ENCODE measurements at places on chromosomes 2 and 18.
A peak's percentile ranks its signal among the peaks of the same experiment; 100 is the strongest.

DNA sequence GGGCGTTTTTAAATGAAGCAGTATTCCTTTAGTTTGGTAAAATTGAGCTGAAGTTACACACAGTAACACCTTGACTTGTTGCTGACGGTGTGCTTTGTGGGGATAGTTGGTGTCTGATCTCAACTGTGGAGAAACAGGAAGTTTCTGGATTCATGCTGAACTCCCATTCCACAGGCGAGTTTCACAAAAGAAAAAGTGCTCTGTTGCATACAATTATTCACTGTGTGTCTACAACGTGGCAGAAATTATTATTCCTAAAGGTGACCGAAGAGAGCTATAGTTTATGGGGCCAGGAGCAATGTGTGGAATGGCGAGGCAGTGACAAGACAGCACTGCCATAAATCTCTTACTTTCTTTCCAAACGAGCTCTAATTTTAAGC lies 463 bp upstream of the CABYR start:
- DNase-seq, result no peak

DNA sequence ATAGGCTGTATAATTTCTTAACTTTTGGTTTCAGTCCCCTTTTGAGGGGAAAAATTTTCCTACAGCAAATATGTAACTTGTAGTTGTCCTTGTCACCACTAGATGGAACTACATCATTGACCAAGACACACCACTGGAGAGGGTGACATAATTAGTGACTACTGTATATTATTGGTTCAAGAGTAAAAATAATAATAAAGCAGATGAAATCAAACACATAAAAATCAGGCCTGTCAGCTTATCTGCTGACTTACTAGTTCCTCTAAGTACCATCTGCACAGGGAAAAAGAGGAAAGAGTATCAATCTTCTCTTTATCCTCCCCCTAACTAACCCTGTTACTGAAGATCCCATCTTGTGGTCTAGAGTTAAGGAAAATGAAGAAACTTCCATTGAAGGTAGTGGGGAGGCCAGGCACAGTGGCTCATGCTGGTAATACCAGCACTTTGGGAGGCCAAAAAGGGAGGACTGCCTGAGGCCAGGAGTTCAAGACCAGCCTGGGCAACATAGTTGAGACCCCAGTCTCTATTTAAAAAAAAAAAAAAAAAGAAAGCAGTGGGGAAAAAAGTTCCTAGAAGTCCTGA lies 29.6 kb upstream of the ENOSF1 start:
- peak; percentile 67 for DNase-seq

- DNase-seq, result no peak
These were observed 27.9 kb downstream of the KIAA1328 start for GRCh38 chr18:36856815-36857214.

DNA sequence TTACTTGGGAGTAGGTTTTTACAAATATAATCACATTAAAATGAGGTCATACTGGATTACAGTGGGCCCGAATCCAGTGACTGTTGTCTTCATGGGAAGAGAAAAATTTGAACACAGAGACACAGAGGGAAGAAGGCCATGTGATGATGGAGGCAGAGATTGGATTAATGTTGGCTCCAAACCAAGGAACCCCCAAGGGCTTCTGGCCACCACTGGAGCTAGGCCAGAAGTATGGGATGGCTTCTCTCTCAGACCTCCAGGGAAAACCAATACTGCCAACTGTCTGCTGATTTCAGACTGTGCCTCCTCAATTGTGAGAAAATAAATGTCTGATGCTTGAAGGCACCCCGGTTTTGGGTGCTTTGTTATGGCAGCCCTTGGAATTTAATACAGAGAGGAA lies 76.0 kb downstream of the ALPK2 start:
- DNase-seq, result no peak

DNA sequence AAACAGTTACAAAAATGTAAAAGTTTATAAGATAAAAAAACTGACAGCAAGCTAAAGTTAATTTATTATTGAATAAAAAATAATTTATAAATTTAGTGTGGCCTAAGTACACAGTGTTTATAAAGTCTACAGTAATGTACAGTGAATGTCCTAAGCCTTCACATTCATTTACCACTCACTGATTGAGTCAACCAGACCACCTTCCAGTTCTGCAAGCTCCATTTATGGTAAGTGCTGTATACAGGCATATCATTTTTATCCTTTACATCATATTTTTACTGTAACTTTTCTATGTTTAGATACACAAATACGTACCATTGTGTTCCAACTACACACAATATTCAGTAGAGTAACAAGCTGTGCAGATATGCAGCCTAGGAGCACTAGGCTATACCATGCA lies 184.2 kb upstream of the LRATD1 start:
- DNase-seq, result no peak

DNA sequence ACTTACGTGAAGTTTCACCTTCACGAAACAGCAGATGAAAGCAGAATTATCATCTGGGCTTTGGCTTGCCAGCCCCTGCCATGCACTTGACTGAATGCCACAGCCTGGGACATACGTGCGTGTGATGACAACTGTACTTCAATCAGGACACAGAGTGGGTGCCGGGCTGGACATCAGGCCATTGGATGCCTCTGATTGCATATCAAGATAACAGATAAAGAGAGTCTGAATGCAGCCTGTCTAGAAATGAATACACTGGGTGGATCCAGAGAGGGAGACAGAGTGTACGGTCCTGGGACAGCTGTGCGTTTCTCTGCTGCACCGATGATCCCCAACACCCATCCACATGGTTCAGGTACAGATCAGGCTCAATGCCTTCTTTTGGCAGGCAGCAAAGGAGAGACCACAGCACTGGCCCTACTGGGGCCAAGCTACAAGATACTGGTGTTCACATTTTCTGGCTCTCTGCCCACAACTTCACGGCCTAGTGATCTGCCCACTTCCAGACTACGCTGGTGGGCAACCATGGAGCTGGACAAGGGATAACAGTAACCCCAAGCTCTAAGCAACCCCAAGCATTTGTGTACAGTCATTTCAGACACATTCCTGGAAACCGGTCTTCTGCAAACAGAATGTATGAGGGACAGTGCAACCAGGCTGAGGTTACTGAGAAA lies 35.6 kb downstream of the FBLN7 start:
- no peak for DNase-seq

GRCh38 chr2:66494708-66495107 lies 59.8 kb downstream of the MEIS1 start:
- no peak for DNase-seq

- no peak for DNase-seq
These were observed 207.4 kb upstream of the HDAC4 start for GRCh38 chr2:239608260-239608659.

- no peak for DNase-seq
These were observed 319 bp upstream of the EN1 start for GRCh38 chr2:118847762-118848172.

DNA sequence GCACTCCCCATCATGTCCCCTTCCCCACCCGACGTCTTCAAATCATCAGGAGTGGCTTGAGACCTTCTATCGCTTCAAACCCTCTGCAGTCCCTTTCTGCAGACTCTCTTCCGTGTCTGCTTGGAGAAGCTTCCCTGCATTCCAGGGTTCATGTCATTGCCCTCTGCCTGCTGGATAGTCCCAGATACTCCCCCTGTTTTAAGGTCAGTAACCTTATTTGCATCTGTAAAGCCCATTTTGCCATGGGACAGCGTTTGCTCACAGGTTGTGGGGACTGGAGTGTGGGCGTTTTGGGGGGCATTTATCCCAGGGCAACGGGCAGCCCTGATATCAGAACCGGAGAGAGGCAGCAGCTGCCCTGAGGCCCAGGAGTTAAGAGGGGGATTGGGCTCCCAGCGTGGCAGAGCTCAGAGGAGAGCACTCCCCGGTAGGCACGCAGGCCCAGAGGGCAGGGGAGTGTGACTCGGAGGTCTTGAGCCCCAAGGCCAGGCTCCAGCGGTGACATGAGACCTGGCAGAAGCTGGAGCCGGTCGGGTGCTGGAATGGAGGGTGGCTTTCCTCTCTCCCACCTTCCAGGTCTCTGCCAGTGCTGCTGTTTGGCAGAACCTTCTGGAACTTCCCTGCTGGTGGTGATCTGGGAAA lies 73.8 kb downstream of the RTP5 start:
- no peak for DNase-seq

DNA sequence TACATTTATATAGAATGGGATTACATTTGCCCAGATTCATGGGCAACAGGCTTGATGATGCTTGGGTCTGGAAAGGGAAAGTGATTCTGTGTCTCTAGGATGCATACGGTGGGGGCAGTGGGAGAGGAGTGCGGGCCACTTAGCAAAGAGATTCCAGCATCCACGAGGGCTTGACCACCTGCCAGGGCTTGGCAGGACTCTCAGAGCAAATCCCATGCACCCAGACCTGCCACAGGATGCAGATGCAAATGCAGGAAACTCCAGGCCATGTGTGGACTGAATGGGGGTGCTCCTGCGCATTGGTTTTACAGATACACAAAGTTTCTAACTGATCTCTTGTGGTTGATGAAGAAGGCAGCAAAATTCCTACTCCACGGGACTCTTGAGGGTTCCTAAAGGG lies 334.7 kb downstream of the CYRIA start:
- no peak for DNase-seq

- no peak for DNase-seq
These were observed 55.4 kb downstream of the AGFG1 start for GRCh38 chr2:227527351-227527750.
